ENCODE measurements at places on chromosomes 2 and 18.

DNA sequence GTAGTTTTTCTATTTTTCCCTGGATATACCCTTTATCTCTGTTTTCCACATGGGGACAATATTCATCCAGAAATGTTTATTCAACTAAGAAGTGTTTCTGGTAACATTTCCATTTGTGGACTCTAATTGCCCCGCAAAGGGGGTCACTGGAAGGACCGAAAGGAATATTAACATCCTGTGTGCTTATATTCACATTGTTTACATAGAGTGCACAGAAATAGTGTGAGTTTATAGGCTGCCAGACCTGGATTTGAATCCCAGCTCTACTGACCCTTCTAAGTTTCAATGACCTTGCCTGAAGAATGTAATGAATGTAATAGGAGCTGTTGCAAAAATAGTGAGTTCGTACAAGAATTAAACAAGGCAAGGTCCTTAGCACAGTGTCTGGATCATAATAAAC lies 152.9 kb upstream of the NCKAP5 start:
- no peak for DNase-seq

DNA sequence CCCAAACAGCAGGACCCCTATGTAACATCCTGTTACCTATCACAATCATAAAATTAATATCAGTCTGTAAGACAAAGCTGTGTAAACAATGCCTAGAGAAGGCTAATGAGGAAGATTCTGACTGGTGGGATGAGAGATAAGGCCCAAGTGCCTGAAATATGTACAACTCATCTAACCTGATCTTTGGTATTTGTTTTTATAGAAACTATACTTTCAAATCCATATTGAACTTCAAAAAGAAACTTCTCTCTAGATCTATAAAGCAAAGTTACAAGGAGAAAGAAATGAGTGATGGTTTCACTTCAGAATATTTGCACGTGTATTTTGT lies 36.1 kb upstream of the ITGA4 start:
- DNase-seq, result no peak

DNA sequence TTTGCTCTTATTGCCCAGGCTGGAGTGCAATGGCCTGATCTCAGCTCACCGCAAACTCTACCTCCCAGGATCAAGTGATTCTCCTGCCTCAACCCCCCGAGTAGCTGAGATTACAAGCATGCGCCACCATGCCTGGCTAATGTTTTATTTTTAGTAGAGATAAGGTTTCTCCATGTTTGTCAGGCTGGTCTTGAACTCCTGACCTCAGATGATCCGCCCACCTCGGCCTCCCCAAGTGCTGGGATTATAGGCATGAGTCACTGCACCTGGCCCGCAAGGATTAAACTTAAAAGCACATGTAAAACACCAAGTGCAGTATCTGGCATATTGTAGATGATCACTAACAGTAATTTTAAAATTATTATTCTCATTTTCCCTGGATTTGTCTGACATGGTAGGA lies 72.9 kb downstream of the C1QL2 start:
- DNase-seq, result no peak

DNA sequence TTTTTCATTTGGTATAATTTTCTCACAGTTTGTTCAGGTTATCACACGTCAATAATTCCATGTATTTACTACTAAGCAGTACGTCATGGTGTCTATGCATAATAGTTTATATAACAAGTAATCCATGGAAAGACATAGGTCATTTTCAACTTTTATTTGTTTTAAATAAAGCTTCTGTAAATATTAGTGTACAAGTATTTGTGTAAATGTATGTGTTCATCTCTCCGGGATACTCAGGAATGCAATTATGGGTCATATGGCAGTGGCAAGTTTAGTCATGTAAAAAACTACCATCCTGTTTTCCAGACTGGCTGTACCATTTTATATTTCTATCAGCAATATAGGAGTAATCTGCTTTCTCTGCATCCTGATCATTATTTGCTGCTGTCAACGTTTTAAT lies 231.1 kb upstream of the ZNF804A start:
- DNase-seq, result no peak

GRCh38 chr2:241329669-241330615 lies 14.2 kb downstream of the SEPTIN2 start:
- no peak for DNase-seq

- DNase-seq, result no peak
Observed at GRCh38 chr2:103880081-103880834, 973.7 kb upstream of the POU3F3 start.

GRCh38 chr2:29309090-29310029 lies 194.1 kb downstream of the CLIP4 start:
- peak; percentile 65 for DNase-seq

GRCh38 chr2:197274937-197275336 lies 35.6 kb downstream of the ANKRD44 start:
- no peak for DNase-seq

DNA sequence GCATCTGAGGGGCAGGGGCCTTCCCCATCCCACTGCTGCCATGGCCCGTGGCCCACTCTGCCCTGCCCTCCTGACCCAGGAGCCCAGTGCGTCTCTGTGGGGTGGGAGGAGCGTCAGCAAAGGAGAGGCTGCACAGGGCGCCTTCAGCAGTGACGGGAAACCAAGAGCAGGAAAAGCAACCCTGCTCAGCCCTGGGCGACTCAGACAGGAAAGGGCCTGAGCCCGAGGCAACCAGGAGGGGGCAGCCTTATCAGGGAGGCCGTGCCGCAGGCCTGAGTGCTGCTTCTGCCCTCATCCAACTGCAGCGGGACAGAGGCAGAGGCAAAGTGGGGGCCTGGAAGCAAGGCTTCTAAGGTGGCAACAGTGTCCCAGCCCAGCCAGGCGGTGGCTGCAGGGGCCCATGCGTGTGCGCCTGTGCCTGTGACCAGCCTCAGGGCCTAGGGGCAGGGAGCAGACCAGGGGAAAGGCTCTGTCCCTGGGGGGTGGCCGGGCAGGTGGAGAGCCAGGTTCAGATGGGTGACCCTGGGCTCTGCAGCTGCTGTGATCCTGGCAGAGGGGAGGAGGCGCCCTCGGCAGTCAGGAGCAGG lies 23.3 kb upstream of the ALPI start:
- no peak for DNase-seq

GRCh38 chr2:164510895-164511294 lies 110.4 kb downstream of the GRB14 start:
- no peak for DNase-seq

GRCh38 chr18:62438402-62438801 lies 84.4 kb upstream of the ZCCHC2 start:
- DNase-seq, result no peak
